ENCODE measurements at places on chromosomes 6 and 20. TPM values are rescaled to one million over a fixed set of nuclear protein-coding genes. Genes with fewer than 3 reads are reported as not detected.

The SLC23A2 gene
- total RNA-seq: 16.2 TPM

The PTGIS gene
- total RNA-seq: 0.02 TPM

The PBX2 gene
- total RNA-seq: 13.4 TPM

The EYS gene
- total RNA-seq: not detected

The FOXC1 gene
- total RNA-seq: 7.6 TPM

The FABP7 gene
- not detected for total RNA-seq

The ME1 gene
- total RNA-seq: 40.5 TPM

The COL19A1 gene
- not detected for total RNA-seq

The CCM2L gene
- 0.35 TPM for total RNA-seq

The CD40 gene
- total RNA-seq: 4.9 TPM

The TNFRSF6B gene
- total RNA-seq: 0.93 TPM

The FIG4 gene
- total RNA-seq: 4.0 TPM

Measured in A549 treated with Mapracorat at 1 μM for 4 hours (cell line).